CD4-positive, alpha-beta T cell treated with Interleukin-6 at 100 ng/mL for 8 hours (primary cell): ENCODE measurements at places on chromosomes 4 and X.

GRCh38 chr4:153634738-153635353 is 49.2 kb upstream of the TLR2 start:
- DNase-seq: peak; percentile 21

DNA sequence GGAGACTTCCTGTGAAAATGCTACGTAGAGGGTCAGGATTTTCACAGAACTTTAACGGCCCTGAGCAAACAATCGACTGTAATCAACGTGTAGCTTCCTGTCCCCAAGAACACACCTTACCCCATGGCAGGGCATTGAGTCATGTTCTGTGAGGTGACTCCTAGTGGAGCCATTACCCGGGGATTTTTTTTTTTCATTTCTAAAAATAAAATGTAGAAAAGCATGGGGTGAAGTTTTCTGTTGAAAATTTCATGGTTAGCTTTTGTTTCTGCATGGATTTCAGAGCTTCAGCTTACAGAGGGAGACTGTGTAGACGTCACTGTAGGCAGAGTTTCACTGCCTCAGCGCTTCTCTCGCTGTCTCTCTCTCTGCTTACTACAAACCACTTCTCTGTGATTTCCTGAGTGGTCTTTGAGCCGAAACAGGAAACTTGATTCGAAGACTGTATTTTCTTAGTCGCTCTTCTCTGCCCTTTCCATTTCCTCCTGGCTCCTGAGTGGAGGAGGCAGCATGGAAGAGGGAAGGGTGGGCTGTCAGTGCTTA is 111.7 kb downstream of the NFKB1 start:
- peak; percentile 54 for DNase-seq

DNA sequence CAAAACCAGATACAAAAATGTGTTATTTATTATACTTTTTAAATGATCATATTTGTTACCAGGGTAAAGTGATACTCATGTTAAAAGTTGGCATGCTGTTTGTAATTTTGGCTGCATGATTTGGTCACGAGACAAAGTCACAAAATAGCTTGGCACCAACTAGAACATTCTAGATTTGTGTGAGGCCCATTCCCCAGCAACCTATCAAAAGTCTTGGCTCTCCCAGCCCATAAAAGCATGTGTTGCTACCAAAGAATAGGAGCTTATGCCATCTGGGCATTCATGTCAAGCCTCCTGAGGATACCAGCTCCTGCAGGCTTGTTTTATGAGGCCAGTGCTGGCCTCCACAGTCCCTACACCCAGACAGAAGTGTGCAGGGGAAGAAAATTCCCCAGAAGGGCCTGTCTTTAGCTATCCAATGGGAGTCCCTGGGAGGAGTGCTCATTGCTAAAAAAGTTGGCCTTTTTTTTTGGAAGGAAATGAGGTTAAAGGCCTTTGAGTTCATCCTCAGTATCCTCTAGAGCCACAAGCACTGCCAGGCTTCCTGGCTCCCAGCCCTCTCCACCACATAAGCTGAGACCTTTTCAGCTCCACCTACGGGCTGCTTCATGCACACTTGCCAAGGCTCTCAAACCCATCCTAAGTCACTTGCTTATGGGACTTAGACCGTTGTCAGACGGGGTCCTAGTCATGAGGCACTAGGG is 211.9 kb upstream of the EOLA2 start:
- DNase-seq: no peak

DNA sequence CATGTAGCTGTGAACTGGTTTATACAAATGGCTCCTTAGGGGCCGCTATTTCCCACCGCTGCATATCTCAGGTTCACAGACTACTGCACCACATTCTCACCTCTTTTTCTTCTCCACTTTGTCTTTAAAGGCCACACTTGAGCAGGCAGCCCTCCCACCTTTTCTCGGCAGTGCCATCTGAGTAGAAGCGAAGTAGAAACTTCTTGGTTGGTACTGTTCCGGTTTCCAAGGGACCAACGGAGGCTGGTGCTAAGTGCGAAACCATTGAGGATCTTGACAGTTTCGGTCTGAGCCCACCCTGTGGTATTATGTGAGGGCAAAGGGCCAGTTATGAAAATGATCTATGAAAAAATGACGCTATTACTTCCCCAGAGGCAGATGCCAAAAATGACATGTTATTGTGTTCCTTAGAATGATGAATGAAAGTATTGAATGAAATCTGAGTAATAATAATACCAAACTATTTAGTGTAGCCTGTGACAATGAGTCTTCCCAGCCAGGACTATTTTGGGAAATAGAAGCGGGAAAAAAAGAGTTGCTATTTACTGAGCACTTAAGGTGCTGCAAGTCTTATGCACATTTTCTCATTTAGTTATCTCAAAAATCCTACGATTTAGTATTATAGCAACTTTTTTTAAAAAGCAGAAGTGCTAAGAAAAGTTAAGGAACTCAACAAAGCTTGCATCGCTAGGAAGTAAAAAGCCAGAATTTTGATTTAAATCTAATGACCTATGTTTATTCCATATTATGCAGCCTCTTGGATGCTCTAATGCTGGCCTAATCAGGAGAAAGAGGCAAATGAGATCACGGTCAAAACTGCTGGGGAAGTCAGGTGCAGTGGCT is 29.6 kb upstream of the CHRNA9 start:
- DNase-seq: peak; percentile 42

- no peak for DNase-seq
Observed at GRCh38 chr4:5128569-5128968, 77.3 kb downstream of the STK32B start.

DNA sequence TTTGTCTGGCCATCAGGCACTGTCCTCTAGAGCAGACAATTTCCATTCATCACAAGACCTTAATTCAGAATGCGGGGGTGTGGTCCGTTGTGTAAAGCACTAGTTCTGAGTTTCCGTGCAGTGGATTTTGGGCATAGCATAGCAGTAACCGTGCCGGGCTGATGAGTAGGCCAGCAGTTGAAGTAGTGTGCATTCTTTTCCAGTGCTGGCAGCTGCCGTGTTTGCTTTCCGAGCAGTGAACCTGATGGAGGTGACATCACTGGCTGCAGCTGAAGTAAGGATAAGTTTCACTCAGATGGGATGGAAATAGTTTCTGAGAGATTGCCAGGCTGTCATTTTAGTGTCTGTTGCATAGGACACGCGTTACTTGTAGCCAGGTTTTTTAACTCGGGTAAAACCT is 107.0 kb upstream of the STIM2 start:
- no peak for DNase-seq
